ENCODE measurements at places on chromosomes 12 and 14. TPM values are rescaled to one million over a fixed set of nuclear protein-coding genes. Genes with fewer than 3 reads are reported as not detected.

Gene PIK3C2G
- 10.7 TPM for total RNA-seq

Gene CCDC175
- total RNA-seq, result not detected

Gene HOXC10
- total RNA-seq, result not detected

Gene CD69
- total RNA-seq, result 0.99 TPM

Gene KERA
- not detected for total RNA-seq

Gene IGFBP6
- total RNA-seq, result 34.5 TPM

Gene CYP27B1
- total RNA-seq, result 0.18 TPM

Gene KRT81
- not detected for total RNA-seq

Gene CFAP251
- 2.4 TPM for total RNA-seq

Gene IQSEC3
- 0.95 TPM for total RNA-seq

Gene SYNDIG1L
- not detected for total RNA-seq

Gene KRT80
- 20.9 TPM for total RNA-seq

Gene KLRD1
- 1.3 TPM for total RNA-seq

Gene POTEG
- not detected for total RNA-seq

Gene TSHR
- total RNA-seq, result not detected

Gene CBLN3
- total RNA-seq, result 0.13 TPM

Gene CAND1
- total RNA-seq, result 42.1 TPM

Gene LMNTD1
- not detected for total RNA-seq

Gene KLHDC1
- total RNA-seq, result 1.9 TPM

Gene FAR2
- total RNA-seq, result 0.38 TPM

Gene NEUROD4
- not detected for total RNA-seq

Gene C12orf60
- total RNA-seq, result 2.6 TPM

Measured in esophagus squamous epithelium (tissue), 5 donors.